ENCODE measurements at places on chromosomes 6 and 20. TPM values are rescaled to one million over a fixed set of nuclear protein-coding genes. Genes with fewer than 3 reads are reported as not detected.

- DNase-seq, result no peak
Observed at GRCh38 chr6:22647719-22648118, 78.4 kb downstream of the HDGFL1 start.

Gene THEMIS
- not detected for total RNA-seq

GRCh38 chr20:63372971-63373885 is 12.1 kb upstream of the CHRNA4 start:
- DNase-seq, result no peak

DNA sequence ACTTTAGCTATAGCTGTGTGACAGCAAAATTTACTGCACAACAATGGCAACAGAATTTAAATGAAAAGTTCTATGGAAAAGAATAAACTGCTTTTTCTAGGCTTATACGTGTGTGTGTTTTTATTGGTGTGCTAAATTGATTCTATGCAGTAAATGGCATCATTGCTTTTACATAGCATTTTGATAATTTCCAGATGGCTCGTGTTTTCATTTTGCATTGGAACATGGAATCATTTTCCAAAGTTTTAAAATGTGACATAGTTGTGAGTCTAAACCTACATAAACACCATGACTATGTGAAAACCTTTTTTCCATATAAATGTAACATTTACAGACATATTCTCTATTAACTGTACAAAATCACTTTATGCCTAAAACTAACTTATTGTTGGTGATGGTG is 127.8 kb downstream of the SIM1 start:
- DNase-seq, result no peak

Gene SAMD5
- total RNA-seq, result 14.0 TPM
